ENCODE measurements at places on chromosomes 13 and 19. TPM values are rescaled to one million over a fixed set of nuclear protein-coding genes. Genes with fewer than 3 reads are reported as not detected.

NCAN gene
- under 0.01 TPM for total RNA-seq

DNA sequence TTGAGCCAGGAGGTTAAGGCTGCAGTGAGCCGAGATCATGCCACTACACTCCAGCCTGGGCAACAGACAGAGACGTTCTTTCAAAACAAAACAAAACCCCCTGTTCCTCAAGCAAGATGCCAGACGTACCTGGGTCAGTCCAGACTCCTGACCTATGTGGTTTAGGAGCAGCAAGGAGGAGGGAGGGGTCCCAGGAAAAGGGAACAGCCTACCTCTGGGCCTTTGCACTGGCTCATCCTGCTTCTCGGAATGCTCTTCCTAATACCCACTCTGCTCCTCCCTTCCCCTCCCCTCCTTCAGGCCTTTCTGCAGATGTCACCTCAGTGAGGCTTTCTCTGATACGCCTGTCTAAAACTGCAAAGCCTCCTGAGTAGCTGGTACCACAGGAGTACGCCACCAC, 9.5 kb downstream of the RINL start:
- no peak for DNase-seq

FCGBP gene
- 0.06 TPM for total RNA-seq

GPC6 gene
- total RNA-seq = 17.0 TPM

DNA sequence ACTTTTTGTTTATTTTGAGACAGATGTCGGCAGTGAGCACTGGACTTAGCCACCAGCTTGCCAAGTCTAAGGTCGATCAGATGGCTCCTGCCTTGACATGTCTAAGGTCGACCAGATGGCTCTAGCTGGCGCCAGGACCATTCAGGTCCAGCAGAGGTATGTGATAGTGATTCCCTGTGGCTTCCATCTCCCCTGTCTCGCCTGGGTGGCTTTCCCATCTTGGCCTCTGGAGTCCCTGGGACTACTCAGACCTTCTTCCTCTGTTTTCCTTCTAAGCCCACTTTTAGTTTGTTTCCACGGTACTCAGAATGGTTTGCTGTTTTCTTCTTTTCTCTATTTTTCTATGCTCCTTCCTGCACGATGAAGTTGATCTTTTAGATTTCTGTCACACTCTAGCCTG, 1435.7 kb downstream of the UQCRFS1 start:
- no peak for DNase-seq

ZNF600 gene
- total RNA-seq = 4.5 TPM

TMEM38A gene
- 2.9 TPM for total RNA-seq

- DNase-seq = no peak
Observed at GRCh38 chr13:33178209-33178840, 107.2 kb downstream of the STARD13 start.

DNA sequence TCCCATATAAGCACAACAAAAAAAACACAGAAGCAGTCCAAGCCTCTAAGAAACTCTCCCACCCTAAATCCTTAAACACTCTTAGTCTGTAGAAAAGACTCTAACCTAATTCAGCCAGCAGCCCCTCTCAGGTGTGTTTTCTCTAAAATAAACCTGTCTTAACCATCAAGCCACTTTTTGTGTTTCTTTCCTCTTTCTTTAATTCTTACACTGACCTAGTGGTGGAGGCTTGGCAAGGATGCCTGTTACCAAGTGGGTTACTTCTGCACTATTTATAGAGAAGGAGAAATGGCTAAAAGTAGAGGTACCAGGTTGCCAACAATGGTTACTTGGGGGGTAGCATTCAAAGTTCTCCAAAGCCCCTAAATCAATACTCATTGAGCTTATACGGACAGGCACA, 43.7 kb downstream of the ZNF333 start:
- DNase-seq = no peak

ZNF737 gene
- total RNA-seq = 13.3 TPM

- DNase-seq = no peak
Observed at GRCh38 chr13:93304868-93305613, 78.4 kb downstream of the GPC6 start.

DNA sequence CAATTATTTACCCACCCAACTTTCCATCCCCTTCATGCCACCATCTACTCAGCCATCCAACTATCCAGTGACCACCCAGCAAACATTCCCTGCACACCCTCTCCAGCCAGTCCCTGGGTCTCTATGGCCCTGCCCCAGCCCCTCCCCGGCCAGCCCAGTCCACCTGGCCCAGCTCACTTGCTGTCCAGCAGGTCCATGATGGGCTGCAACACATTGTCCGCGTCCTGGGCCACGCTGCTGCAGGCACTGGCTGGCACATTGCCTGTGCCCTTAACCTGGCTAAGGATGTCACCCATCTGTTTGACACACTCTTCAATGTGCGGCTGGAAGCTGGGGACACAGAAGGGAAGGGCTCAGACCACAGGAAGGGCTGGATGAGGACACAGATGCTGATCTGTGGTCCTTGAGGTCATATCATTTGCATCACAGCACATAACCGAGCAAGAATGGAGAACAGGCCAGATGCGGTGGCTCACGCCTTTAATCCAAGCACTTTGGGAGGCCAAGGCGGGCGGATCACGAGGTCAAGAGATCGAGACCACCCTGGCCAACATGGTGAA, 61.6 kb downstream of the UNC13A start:
- no peak for DNase-seq

- DNase-seq = no peak
Observed at GRCh38 chr13:52933099-52933498, 84.7 kb upstream of the PCDH8 start.

- no peak for DNase-seq
Observed at GRCh38 chr19:1863328-1863637, at the start of gene KLF16. Gene KLF16 (minus strand): TSS chr19:1863579. CDS start chr19:1863497, 82 bp downstream.

DNA sequence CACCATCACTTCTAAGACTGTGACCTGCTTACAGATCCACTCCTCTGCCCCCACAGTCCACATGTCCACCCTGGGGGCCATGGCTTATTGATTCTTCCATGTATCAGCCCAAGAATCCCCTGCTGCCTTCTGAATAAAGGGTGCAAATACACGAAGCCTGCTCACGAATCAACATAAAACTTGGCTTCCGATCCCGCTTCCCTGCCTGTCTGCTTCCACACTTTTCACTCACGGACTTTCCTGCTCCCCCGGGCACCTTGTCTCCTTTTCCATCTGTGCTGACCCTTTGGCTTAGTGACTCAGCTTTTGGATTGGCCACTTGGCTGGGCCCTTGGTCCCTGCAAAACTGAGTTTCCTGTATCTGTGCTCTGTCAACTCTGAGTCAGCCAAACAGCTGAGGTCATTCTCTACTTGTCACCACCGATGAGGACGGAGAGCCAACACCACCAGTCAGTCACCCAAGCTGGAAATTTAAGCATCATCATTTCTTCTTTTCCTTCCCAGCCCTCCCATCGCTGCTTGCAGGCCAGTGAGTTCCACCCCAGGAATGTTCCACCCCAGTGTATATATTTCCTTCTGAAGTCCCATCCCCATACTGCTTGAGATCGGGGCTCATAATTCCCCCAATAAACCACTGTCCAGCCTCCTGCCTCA, 11.4 kb upstream of the USP12 start:
- peak; percentile 93 for DNase-seq

DNA sequence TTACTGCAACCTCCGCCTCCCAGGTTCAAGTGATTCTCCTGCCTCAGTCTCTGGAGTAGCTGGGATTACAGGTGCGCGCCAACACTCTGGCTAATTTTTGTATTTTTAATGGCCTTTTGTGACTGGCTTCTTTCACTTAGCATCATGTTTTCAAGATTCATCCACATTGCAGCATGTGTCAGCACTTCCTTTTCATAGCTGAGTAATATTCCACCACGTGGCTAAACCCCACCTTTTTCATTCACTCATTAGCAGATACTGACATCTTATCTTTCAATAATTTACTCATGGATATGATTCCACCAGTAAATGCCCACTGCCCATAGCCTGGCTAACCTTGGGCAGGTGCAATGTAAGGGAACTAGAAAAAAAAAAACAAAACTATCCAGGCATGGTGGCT, 6.9 kb downstream of the C5AR1 start:
- no peak for DNase-seq

OLFM4 gene
- total RNA-seq = not detected

GRCh38 chr19:35436477-35437405, 11.3 kb upstream of the FFAR2 start:
- DNase-seq = no peak

GRCh38 chr13:73338389-73338788, 279.6 kb downstream of the KLF5 start:
- peak; percentile 45 for DNase-seq

DNA sequence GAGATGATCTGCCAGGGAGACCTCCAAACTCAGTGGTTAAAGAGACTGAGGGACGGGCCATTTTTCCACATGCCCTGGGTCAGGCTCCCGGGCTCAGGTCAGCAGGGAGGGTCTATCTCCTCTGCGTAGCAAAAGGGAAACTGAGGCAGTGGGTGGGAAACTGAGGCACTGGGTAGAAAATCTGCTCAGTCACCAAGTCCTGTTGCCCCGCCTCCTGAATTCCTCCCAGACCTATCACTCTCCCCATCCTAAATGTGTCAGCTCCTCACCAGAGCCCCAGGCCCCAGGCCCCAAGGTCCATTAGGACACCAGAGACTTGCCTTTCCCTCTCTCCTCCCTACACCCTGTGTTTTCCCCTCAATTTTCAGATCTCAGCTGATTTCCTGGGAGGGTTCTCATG, 2.4 kb downstream of the CD320 start:
- DNase-seq = no peak

CLDND2 gene
- not detected for total RNA-seq

- DNase-seq = no peak
Observed at GRCh38 chr19:54137699-54138488, at the start of gene CNOT3. Gene CNOT3 (plus strand): TSS chr19:54137762. CDS start chr19:54142979, 5,217 bp downstream.

ZNF527 gene
- total RNA-seq = 4.4 TPM

ZNF814 gene
- total RNA-seq = 4.9 TPM

CAMSAP3 gene
- total RNA-seq = not detected

DNA sequence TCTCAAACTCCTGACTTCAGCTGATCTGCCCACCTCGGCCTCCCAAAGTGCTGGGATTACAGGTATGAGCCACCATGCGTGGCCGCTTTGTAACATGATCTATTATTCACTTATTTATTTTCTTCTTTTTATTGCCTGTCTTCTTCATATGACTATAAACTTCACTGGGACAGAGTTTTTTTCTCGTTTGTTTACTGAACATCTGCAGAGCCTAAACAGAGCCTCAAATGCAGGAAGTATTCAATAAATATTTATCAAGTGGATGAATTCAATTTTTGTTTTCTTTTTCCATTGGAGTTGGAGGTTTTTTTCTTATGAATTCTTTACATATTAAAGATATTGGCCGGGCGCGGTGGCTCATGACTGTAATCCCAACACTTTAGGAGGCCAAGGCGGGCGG, 54.7 kb downstream of the SKA3 start:
- DNase-seq = no peak

CRX gene
- not detected for total RNA-seq

- no peak for DNase-seq
Observed at GRCh38 chr13:25218019-25218418, 45.9 kb upstream of the AMER2 start.

- DNase-seq = no peak
Observed at GRCh38 chr19:53158119-53158656, 665 bp downstream of the ZNF347 start.

GRCh38 chr19:44677019-44677811, 5.9 kb downstream of the CEACAM19 start:
- DNase-seq = peak; percentile 46

GRCh38 chr13:71828117-71828516, 38.9 kb downstream of the DACH1 start:
- DNase-seq = no peak

DNA sequence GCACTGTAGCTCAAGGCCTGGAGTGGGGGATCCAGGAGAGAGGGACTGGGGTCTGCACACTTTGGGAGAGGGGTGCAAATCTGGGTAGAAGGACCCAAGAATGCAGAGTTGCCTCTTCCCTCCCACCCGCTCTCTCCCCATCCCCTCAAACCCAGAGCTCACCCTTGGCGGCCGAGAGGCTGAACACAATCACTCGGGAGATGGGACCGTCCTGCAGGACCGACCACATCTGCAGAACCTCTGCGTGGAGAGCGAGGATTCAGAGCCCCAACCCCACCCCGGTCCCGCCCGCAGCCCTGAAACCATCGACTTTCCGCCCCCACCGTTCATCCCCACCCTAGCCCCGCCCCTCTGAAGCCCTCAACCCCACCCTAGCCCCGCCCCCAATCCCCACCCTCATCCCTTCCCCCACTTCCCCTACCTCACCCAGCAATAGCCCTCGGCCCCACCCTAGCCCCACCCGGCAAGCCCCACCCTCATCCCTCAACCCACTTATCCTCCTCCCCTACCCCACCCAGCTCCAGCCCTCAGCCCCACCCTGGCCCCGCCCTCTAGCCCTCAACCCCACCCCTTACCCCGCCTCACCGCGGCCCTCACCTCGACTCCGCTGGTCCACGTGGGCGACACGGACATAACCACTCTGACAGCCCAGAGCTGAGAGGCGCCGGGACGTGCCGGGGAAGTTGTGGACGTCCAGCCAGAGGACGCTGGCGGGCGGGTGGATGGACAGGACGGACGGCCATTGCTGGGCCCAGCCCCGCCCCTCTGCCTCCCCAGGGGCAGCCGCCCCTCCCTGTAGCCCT, 4.1 kb downstream of the KPTN start:
- no peak for DNase-seq

- DNase-seq = peak; percentile 92
Observed at GRCh38 chr19:6222884-6223283, 56.9 kb downstream of the MLLT1 start.

GRCh38 chr13:30580852-30581502, 36.7 kb upstream of the USPL1 start:
- no peak for DNase-seq

GRCh38 chr13:71879129-71879535, 12.1 kb upstream of the DACH1 start:
- DNase-seq = peak; percentile 12

- DNase-seq = no peak
Observed at GRCh38 chr13:24863748-24864540, 100.0 kb downstream of the RNF17 start.

SPINT2 gene
- total RNA-seq = 0.46 TPM

- DNase-seq = no peak
Observed at GRCh38 chr19:858284-858683, 1.2 kb upstream of the CFD start.

DNA sequence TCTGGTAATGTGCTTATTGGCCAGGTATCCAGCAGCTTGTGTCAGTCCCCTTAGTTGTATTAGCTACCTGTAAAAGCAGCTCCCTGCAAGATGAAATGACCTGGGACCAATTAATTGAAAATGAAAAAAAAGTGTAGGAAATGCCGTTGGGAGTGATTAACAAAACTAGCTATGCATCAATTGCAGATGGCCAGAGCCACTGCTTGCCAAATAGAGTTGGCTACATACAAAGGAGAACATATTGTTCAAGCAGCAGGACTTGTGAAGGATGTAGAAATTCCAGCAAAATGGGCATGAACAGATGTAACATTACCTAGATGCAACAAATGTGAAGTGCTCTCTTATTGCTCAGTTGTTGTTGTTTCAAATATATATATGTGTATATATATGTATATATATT, 300.5 kb downstream of the PCDH17 start:
- DNase-seq = no peak

GRCh38 chr19:55384131-55384919, at the start of gene TMEM238:
Gene TMEM238 (minus strand): TSS chr19:55384292. CDS start chr19:55384259, 33 bp downstream.
- no peak for DNase-seq

ZNF254 gene
- 17.6 TPM for total RNA-seq

C19orf38 gene
- not detected for total RNA-seq

PCP2 gene
- total RNA-seq = not detected

GRCh38 chr19:18229474-18229873, 3.2 kb upstream of the PDE4C start:
- no peak for DNase-seq

- peak; percentile 89 for DNase-seq
Observed at GRCh38 chr13:30818323-30818960, 83.1 kb downstream of the ALOX5AP start.

FXYD7 gene
- not detected for total RNA-seq

- no peak for DNase-seq
Observed at GRCh38 chr13:51325837-51326236, 13.7 kb upstream of the SERPINE3 start.

GRCh38 chr13:102700088-102701031, 5.5 kb upstream of the METTL21C start:
- DNase-seq = no peak

All from LHCN-M2 (cell line).